GOT3 (cell line): ENCODE measurements at places on chromosomes 3 and 15.

GRCh38 chr3:188465311-188465710, 311.4 kb downstream of the LPP start:
- no peak for DNase-seq

DNA sequence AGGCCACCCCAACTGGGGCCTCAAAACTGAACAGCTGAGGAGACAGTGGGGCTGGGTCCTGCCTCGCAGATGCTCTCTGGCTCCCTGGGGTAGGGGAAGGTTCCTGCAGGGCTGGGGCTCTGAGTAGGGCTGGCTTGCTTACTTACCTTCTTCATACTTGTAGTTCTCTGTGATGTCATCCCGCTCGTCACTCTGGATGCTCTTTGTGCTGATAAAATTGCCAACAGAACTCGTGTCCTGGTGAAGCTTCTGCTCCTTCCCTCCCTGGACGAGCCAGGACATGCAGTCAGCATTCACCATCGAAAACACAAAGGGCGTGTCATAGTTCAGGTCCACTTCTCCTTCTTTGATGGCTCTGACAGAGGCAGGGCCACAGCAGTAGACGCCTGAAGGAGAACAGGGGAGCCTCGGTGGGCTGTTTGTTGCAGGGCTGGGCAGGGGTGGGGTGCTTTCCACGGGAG, 17.9 kb upstream of the EPB42 start:
- DNase-seq: no peak

DNA sequence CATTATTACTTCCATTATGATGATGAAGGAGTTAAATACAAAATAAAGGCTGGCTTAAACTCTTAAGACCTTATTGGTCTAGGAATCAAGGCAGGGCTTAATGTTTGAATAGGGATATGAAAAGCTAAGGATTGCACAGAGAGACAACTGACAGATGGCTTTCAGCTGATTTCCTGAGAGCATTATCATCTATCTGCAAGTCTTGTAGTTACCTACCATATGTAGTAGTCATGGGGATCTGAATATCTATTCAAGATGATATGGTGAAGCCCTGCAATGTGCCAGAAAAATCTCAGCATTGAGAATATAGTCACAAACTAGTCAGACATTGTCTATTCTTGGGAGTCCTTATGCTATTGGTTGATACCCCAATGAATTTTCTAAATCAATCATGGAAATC, 47.5 kb upstream of the CHMP2B start:
- DNase-seq: no peak

- peak; percentile 11 for DNase-seq
Measured at GRCh38 chr3:101936419-101937356, 87.4 kb downstream of the NFKBIZ start.

DNA sequence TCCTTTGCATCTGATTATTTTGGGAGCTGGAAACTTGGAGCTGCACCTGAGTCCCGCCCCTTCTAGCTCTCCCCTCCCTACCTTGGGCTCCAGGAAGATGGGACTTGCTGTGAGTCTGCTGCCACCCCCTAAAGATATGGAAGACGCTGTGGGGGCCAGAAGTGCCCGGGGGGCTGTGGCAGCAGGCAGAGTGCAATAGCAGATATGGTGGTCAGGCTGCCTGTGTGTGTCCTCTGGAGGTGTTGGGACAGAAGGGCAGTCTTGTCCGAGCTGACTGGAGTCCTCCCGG, 485 bp downstream of the PAK6 start:
- no peak for DNase-seq

GRCh38 chr3:154522036-154522602, 92.1 kb upstream of the GPR149 start:
- DNase-seq: no peak

- no peak for DNase-seq
Measured at GRCh38 chr3:157294953-157295352, 135.0 kb upstream of the CCNL1 start.

- DNase-seq: no peak
Measured at GRCh38 chr3:39065197-39065596, 13.4 kb downstream of the WDR48 start.

DNA sequence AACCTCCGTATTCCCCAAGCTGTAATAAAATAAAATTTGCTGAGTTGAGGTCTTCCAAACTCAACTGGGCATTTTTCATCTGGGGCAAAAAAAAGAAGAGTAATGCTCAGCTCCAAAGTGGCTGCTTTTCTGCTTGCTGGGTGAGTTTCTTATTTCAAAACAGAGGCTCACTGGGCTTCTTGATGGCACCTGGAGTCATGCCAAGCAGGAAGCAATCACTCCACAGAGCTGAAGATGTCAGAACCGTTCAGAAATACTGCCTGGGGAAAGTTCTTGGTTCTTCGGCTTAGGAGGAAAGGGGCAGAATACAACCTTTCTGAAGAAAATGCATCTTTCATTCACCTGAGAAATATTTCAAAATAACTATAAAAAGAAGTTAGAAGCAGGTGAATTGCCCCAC, 4.1 kb downstream of the CCR9 start:
- no peak for DNase-seq

DNA sequence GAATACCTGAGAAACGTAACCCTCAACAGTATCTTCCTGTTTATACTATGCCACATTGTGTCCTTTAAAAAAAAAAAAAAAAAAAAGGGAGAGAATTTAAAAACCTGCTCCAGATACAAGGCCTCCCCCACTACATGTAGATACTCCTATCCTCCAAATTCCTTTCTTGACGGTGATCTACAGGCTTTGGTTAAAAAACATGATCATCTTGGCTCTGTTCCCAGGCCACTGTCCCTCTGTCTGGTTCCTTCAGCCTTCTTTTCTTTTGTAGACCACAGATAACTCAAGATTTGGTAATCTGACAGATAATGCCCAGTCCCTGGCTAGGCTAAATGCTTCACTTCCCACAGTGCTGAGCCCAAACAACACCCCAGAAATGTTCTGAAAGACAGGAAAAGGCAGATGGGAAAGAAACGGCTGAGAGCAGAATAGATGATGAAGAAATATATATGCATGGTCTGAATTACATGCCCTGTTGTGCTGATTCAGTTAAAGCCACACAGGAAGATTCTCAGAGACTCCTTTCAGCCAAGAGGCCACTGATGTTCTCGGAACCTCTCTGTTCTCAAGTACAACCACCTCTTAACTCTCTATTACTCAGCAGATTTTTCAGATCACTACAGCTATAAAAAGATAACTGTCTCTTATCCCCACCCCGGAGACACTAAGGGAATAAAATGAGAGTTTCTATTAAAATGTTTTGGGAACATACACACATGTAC, 48.3 kb downstream of the NPTN start:
- no peak for DNase-seq

DNA sequence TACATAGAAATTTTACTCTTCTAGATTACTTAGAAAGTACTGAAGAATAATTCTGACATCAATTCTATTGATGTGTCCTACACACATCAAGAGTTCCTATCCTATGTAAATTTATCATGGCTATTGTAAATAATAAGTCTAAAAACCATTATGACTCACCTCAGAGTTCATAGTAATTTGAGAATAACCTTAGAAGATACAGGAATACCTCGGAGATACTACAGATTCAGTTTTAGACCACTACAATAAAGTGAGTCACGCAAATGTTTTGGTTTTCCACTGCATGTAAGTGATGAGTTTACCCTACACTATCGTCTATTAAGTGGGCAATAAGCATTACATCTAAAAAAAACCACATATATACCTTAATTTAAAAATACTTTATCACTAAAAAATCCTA, 74.8 kb downstream of the NR1I2 start:
- no peak for DNase-seq

- no peak for DNase-seq
Measured at GRCh38 chr3:183028416-183028815, 48.1 kb upstream of the DCUN1D1 start.

DNA sequence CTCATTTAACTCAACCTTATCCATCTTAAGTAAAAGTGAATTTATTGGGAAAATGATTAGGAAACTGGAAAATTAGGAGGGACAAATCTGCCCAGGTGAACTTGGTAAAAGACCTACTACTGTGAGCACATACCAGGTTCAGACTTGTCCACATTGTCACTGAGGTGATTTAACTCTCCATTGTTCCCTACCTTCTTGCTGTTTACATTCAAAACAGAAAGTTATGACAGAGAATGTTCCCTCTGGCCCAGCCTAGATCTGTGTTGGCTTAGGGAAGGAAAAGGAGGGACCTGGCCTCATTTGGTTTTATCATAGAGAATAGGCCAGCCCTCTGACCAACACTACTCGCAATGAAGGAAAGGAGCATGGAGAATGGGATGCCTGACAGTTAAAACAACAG, 117.6 kb downstream of the SATB1 start:
- DNase-seq: no peak

DNA sequence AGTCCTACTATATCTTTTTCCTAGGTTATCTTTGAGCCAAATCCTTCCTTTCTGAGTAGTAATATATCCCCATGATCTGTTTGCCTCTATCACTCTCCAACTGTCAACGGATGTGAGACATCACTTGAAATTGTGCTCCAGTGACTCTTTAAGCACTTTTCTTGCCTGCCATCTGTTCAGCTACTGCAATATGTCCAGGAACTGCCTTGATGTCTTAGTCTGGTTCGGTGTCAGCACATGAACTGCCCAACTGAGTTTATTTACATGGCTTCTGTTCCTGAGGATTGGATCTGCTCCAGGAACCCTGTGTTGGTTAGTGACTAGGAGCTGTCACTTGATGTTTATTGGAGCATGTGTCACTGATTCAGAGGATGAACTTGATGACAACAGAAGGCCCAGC, 116.5 kb downstream of the SLC9A9 start:
- no peak for DNase-seq

- no peak for DNase-seq
Measured at GRCh38 chr3:57557085-57557537, 1.0 kb downstream of the PDE12 start.

GRCh38 chr3:136914739-136915138, 43.0 kb upstream of the IL20RB start:
- no peak for DNase-seq

GRCh38 chr3:155778462-155778861, 27.6 kb downstream of the C3orf33 start:
- DNase-seq: no peak

GRCh38 chr3:183517607-183518006, 37.9 kb downstream of the KLHL6 start:
- no peak for DNase-seq

- no peak for DNase-seq
Measured at GRCh38 chr3:75089841-75090240, 475.4 kb upstream of the CNTN3 start.

DNA sequence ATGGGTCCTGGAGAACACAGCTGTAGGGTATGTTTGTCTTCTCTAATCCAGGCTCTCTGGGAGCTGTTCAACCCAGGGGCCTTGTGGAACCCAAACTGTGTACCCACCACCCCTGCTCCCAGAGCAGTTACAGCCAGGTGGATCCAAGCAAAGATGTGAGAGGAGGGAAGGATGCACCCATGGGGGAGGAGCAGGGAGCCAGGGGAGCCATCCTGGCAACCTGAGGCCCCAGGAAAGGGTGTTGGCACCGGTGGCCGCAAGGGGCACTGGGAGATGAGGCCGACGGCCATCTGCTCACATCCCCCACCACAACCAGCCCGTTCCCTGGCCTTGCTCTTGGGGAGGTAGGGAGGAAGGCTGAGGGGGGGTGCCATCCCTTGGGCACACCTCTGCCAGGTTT, 43.2 kb downstream of the CMTM6 start:
- no peak for DNase-seq

DNA sequence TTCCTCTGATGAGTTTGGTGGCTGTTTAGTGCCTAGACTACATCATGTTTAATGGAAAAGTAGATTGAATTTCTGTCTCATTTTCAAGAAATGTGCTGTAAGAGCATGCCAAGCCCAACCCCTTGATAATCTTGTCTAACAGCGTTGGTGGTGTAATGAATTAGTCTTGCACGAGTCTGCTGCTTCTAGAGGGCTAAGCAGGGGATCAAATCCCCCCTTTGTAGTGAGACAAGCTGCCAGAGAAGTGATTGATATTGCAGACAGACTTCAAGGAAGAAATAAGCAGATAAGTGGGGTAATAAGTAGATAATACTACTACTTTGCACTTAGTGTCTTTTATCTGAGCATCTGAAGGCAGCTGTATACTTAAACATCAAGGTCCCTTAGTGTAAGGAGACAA, 141.4 kb downstream of the TP63 start:
- no peak for DNase-seq

GRCh38 chr3:141383555-141384129, 15.3 kb downstream of the ZBTB38 start:
- DNase-seq: no peak

- no peak for DNase-seq
Measured at GRCh38 chr3:83224101-83224868, 1462.8 kb upstream of the GBE1 start.
